Peyer's patch (tissue), 4 donors: ENCODE measurements at places on chromosomes 3 and 15. TPM values are rescaled to one million over a fixed set of nuclear protein-coding genes. Genes with fewer than 3 reads are reported as not detected.

Gene CFAP91
- total RNA-seq, result 6.2 TPM

Gene SPATA12
- not detected for total RNA-seq

- peaks cover 23% of the 10 kb centered on the region for H3K4me1 ChIP-seq
- H3K27me3 ChIP-seq, result no peaks in the 10 kb centered on the region
- DNase-seq, result no peak
- no peak overlapping the region for H3K4me3 ChIP-seq
- no peak overlapping the region for H3K27ac ChIP-seq
- H3K36me3 ChIP-seq, result no peaks in the 10 kb centered on the region
Observed at GRCh38 chr3:12222775-12223485, 64.2 kb upstream of the TIMP4 start.

GRCh38 chr3:97721446-97721845, 43.1 kb upstream of the ARL6 start:
- H3K27ac ChIP-seq, result no peak overlapping the region
- no peaks in the 10 kb centered on the region for H3K27me3 ChIP-seq
- H3K4me1 ChIP-seq, result no peaks in the 10 kb centered on the region
- H3K4me3 ChIP-seq, result no peak overlapping the region
- no peak for DNase-seq

DNA sequence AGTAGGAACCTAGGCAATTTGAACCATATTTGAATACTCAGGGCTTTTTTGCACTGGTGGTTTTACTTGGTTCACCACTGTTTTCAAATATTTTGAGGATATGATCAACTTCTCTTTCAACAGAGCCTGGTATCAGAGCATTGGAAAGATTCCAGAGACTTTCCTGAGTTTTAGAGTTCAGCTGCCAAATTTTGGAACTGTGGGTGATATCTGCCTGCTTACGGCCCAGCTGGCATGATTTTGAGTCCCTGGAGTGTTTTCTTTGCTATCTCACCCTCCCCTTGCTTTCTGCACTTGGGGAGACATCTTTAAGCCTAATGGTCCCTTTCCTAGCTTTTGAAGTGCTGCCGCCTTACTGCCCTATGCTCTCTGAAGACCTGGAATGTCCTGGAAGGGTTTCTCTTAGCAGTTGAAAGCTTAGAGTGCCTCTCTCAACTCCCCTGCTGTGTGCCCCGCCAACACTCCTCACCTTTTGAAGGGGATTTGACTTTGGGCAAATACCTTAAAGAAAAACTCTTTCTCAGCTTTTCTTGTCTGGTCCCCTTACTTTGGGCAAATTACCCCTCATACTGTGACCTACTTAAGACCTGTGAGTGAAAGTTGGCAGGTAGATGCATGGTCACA, 539.1 kb downstream of the MFSD1 start:
- H3K4me3 ChIP-seq, result no peak overlapping the region
- no peak for DNase-seq
- H3K27me3 ChIP-seq, result no peaks in the 10 kb centered on the region
- H3K4me1 ChIP-seq, result no peaks in the 10 kb centered on the region
- H3K27ac ChIP-seq, result no peak overlapping the region
- no peaks in the 10 kb centered on the region for H3K36me3 ChIP-seq

- no peak overlapping the region for H3K4me3 ChIP-seq
- no peaks in the 10 kb centered on the region for H3K36me3 ChIP-seq
- no peaks in the 10 kb centered on the region for H3K4me1 ChIP-seq
- no peaks in the 10 kb centered on the region for H3K27me3 ChIP-seq
Observed at GRCh38 chr15:93477188-93477587, 388.2 kb upstream of the RGMA start.

- no peaks in the 10 kb centered on the region for H3K27me3 ChIP-seq
- H3K4me1 ChIP-seq, result no peaks in the 10 kb centered on the region
- no peak overlapping the region for H3K4me3 ChIP-seq
- DNase-seq, result no peak
Observed at GRCh38 chr3:186651678-186652215, 11.5 kb downstream of the FETUB start.

GRCh38 chr3:56887402-56888025, 85.8 kb upstream of the ARHGEF3 start:
- H3K4me1 ChIP-seq, result no peaks in the 10 kb centered on the region
- no peak overlapping the region for H3K27ac ChIP-seq
- DNase-seq, result peak; percentile 23
- H3K27me3 ChIP-seq, result no peaks in the 10 kb centered on the region

DNA sequence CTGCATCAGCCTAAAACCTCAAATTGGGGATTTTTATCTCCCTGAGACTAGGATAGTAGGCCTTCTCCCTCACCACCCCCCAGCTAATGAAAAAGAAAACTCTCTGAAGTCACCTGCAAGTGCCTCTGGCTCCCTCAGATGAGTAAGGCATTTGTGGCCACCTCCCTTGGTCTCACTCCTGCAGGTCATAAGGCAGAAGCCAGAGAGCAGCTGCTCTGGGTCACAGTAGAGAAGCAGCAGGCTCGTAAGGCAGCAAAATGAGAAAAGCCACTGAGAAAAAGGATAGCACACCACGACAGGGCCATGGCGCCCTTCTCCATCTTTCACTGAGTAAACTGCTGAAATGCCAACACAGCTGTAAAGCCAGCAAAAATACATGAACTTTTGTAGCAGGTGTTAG, 296.7 kb upstream of the DPH6 start:
- H3K27me3 ChIP-seq, result no peaks in the 10 kb centered on the region
- H3K36me3 ChIP-seq, result no peaks in the 10 kb centered on the region
- no peak overlapping the region for H3K4me3 ChIP-seq
- DNase-seq, result no peak
- no peaks in the 10 kb centered on the region for H3K4me1 ChIP-seq

DNA sequence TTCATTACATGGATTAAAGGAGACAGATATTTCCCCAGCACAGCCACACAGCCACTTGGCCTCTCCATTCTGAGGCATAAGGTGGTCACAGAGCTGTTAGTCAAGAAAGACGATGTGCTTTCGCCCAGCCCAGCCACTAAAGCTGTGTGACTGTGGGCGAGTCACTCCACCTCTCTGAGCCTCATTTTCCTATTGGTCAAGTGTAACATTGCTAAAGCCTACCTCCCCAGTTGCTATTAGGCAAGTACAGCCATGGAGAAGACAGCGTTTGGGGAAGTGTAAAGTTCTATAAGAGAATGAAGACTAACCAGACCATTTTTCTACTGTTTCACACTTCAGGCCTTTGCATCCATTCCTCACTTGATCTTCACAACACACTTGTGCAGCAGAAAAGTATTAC, 24.1 kb downstream of the TMEM40 start:
- H3K4me3 ChIP-seq, result no peak overlapping the region
- no peak for DNase-seq
- no peaks in the 10 kb centered on the region for H3K4me1 ChIP-seq
- H3K36me3 ChIP-seq, result no peaks in the 10 kb centered on the region
- no peaks in the 10 kb centered on the region for H3K27me3 ChIP-seq
- H3K27ac ChIP-seq, result no peak overlapping the region

DNA sequence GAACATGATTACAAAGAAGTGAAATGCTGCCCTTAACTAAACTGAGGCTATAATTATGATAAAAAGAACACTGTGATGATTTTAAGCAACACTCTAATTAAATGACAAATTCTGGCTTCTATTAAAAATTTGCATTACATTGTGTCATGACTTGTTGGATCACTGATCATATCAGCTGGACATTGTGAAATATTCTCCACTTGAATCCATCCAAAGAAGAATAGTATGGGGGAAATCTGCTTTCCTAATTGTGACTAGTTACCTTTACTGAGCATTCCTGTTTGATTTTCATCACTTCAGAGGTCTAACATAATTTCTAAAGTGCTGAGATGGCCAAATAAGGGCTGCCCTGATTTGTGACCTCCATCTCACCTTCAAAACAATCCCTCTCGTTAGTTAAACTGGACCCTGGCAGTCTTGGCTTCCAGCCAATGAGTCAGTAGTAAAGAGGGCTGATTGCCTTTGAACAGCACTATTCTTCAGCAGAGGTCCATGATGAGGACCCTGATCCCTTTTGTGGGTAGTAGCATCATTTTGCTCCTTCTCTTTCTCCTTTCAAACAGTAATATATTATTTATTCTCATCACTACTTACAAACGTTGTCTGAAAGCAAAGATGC, 53.5 kb upstream of the LEKR1 start:
- no peak overlapping the region for H3K4me3 ChIP-seq
- no peak overlapping the region for H3K27ac ChIP-seq
- no peaks in the 10 kb centered on the region for H3K36me3 ChIP-seq
- DNase-seq, result no peak
- H3K27me3 ChIP-seq, result no peaks in the 10 kb centered on the region
